ENCODE measurements at places on chromosomes 2 and 18.

- DNase-seq = no peak
These were observed 13.2 kb downstream of the SLC66A3 start for GRCh38 chr2:11168488-11168887.

DNA sequence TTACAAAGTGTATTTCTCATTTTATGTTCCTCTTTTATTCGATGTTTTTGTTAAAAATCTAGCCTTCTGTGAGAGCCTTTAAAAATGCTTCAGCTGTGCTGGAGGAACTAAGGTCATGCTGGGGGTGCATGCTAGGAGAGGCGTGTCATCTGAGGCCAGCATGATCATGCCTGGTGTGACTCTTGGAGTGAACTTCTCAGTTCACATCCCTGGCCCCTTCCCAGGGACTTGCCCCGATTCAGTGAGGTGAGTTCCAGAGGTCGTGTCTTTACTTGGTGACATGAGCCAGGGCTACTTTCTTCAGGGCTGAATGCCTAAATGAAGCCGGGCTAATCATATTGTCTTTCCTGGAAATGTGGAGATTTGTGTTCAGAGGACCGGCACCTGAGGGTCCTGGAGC, 264.9 kb downstream of the MREG start:
- no peak for DNase-seq

GRCh38 chr2:121066526-121066925, 218.5 kb downstream of the TFCP2L1 start:
- DNase-seq = no peak

DNA sequence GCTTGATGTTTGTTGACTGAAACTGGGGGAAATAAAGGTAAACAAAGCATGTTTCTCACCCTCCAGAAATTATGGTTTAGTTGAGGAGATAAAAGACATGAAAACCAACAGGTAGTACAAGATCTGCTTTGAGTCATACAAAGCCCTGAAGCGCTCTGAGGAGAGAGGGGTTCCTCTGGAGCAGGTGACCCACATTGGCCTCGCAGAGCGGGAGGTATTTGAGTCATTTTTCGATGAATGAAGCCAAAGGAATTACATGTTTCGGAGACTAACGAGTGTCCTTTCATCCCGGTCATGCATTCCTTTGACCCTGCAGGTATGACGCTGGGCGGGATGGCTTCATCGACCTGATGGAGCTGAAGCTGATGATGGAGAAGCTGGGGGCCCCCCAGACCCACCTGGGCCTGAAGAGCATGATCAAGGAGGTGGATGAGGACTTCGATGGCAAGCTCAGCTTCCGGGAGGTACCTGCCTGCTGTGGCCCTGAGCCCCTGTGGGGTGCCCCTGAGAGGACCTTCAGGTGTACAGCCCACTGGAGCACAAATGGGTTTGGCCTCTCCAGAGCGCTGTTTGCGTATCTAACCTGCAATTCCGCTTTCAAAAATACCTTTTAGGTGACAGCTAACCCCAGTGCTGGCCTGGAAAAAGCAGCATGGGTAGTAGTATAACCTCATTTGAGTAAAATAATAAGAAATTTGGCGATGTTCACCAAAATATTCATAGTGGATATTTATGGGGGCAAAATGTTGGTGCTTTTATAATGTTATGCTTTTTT, 29.3 kb downstream of the EFHD1 start:
- no peak for DNase-seq

DNA sequence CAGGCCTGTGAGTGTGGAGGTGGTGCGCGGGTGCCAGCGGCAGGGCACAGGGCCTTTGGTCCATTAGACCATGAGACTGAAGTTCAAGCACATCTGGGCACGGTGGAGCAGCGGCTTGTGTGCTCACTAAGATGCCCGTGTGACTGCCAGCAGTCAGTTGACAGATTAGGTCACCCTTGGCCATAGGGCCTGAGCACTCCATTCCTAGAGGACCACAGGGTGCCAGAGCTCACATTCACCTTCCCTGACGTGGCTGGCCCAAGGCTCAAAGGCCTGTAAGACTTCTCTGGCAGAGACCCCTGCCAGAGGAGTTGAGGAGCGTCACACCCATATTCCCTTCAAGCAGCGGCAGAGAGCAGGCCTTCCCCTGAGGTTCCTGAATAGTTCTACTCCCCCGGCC, 650 bp downstream of the LHCGR start:
- no peak for DNase-seq

GRCh38 chr18:43422518-43422917, 145.2 kb upstream of the SYT4 start:
- DNase-seq = peak; percentile 31

DNA sequence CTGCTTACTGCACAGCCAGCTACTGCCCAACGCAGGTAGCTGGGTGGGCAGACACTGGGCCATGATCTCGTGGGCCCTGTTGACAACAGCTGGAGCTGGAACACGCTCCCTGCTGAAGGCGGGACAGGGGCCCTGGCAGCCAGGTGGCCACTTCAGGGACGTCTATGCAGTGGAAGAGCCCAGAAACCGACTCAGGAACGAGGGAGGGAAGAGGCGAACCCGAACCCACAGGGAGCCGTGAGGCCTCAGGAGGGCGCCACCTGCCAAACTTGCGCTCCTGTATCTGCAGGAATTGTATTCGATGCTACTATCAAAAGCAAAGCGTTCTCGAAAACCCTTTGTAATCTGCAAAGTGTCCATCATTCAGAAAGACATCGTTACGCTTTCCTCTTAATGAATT, 198.4 kb downstream of the EIPR1 start:
- DNase-seq = no peak

- DNase-seq = no peak
These were observed 51.4 kb downstream of the KCNF1 start for GRCh38 chr2:10963155-10963554.

GRCh38 chr2:149924549-149925213, 337.1 kb upstream of the MMADHC start:
- no peak for DNase-seq

- DNase-seq = peak; percentile 86
These were observed 3.8 kb downstream of the TGIF1 start for GRCh38 chr18:3453540-3454364.

DNA sequence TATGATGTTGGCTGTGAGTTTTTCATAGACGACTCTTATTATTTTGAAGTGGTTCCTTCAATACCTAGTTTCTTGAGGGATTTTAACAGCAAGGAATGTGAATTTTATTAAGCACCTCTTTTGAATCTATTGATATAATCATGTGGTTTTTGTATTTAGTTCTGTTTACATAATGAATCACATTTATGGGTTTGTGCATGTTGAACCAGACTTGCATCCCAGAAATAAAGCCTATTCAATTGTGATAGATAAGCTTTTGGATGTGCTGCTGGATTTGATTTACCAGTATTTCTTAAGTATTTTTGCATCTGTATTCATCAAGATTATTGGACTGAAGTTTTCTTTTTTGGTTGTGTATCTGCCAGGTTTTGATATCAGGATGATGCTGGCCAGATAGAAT, 131.6 kb upstream of the SCN7A start:
- DNase-seq = no peak

DNA sequence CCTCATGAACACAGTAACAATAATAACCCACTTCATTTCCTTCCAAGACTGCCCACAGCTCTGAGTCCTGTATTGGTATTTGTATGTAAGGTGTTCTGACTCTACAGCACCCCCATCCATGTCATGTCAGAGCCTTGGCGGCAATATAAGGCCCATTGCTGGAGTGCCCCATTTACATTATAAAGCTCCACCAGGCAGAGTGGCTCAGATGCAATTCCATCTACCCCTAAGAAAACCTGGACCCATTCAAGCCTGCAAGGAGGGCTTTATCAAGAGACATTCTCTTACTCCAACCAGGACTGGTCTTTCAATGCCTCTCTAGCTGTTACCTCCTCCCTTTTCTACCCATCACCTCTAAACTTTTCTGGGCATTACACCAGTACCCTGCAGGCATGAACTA, 101.6 kb downstream of the ANTXR1 start:
- no peak for DNase-seq

DNA sequence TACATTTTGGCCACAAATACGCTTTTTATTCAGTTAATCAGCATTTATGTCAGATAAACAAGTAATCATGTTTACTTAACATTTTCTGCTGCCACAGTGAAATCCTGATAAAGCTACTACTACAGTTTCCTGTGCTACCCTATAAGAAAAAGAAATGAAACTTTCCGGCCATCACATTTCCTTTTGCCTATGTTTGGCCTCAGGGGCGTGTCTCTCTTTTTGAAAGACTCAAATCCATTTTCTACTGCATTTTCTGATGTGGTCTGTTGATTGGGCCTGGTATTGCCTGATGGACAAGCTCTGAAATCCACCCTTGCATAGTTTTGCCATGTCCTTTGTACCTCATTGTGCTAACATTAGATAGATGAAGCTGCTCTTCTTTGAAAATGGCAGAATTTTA, 152.6 kb downstream of the AGPS start:
- no peak for DNase-seq

DNA sequence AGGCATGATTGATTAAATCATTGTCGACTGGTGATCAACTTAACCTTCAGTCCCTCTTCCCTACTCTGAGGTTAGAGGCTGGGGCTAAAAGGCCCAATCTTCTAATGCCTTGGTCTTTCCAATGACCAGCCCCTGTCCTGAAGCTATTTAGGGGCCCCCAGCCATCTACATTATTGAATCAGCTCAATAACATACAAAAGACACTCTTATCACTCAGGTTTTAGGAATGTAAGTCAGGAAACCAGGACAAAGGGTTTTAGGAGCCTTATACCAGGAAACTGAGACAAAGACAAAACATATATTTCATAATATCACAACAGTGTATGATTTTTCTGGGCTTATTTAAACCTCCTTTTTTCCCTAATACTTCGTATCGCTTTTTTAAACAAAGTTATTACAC, 198.6 kb downstream of the RNF152 start:
- DNase-seq = no peak

DNA sequence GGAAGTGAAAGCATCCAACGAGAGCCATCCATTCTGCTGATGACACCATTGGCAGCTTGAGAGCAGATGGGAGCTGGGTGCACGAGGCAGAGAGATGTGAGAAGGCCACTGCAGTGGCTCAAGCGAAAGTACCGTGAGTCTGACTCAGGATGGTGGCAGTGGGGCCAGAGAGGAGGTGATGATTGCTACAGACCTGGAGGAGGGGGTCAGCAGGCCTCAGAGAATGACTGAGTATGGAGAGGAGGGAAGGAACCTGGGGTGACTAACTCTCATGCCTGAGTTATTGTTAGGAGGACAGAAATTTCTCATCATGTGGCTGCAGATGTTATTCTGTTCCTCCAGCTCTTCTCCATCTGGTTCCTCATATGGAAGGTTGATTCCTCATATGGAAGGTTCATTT, 8.8 kb upstream of the ZBTB7C start:
- DNase-seq = no peak

DNA sequence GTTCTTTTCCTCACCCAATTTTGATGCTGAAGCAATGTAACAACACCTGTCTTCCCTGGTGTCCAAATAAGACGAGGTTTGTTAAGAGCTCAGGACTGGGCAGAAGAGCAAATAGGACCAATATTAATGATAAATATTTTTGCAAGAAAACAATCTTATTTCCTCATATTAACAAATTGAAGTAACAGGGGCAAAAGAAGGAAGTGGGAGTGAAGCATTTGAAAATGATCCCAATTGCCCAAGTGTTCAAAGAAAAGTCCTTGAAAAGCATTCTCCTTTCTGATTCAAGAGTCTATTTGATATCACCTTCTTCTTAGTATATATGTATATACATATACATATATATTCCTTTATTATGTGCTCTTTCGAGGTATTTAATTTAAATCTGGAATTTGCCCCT, 418.8 kb downstream of the ARHGAP15 start:
- no peak for DNase-seq

- DNase-seq = no peak
These were observed 133.4 kb downstream of the PID1 start for GRCh38 chr2:229137639-229138038.

DNA sequence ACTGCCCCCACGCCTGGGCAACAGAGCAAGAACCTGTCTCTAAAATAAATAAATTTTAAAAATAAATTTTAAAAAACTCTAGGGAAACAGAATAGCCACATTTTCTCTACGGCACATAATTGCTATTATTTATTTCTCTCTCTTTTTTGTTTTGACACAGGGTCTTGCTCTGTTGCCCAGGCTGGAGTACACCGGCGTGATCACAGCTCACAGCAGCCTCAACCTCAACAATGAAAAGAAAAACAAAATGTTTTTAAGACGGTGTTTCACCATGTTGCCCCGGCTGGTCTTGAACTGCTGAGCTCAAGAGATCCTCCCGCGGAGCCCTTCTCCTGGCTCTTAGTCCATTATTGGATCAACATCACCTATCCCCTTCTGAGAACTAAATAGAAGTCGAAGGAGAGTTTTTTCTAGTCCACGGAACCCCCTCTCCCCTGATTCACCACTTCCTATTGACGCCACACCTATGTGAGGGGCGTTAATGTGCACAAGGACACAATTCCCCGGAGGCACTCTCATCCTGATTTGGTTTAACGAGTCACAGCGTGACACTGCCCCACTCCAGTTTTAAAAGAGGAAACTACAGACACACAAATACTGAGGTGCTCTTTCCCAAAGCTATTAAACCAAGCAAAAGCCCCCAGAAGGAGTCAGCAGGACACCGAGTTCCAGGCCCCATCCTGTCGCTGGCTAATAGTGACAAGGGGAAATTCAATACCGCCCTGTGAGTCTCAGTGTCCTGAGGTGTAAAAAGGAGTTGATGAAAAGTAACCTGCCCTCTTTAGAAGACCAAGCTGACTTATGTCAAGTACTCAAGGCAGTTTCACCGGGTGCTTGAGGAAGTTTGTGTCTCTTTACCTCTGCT, 1.1 kb downstream of the NPC1 start:
- DNase-seq = peak; percentile 44

GRCh38 chr2:17719562-17720371, 33.8 kb downstream of the SMC6 start:
- DNase-seq = peak; percentile 27

GRCh38 chr2:79530443-79530842, 17.6 kb downstream of the CTNNA2 start:
- peak; percentile 29 for DNase-seq

DNA sequence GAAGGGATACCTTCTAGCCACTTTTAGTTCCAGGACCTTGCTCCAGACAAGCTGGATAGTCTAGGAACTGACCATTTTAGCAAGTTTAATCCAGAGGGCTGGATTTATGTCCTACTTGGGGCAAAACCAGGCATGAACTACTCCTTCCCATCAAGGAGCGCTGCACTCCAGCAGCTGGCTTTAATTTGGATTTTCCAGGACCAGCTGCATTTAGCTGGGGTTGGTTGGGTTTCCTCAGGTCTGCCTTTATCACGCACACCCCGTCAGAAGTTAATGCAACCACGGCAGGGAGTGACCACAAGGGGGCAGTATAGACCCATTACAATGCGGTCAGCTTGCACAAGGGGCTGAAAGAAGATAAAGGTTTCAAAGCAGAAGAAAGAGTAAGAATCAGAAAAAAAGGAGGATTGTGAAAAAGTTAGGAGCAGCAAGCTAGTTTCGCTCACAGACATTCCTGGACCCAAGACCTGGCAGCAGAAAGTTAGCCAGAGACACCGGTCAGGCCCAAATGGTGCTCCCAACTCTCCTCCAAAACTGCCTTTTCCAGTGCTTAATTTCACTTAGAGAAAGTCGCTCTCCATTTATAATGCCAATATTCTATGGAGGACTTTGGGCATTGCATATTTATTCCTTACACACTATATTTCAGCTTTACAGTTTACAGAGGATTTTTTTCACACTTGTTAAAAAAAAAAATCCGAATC, 40.1 kb downstream of the SLC4A1AP start:
- DNase-seq = peak; percentile 97

GRCh38 chr2:217801115-217801531, 201.7 kb downstream of the TNS1 start:
- DNase-seq = peak; percentile 79

GRCh38 chr2:33784488-33784887, 185.4 kb upstream of the FAM98A start:
- DNase-seq = no peak
